Femur (tissue), 1 donor: ENCODE measurements at places on chromosomes 6 and 20.
A peak's percentile ranks its signal among the peaks of the same experiment; 100 is the strongest.

DNA sequence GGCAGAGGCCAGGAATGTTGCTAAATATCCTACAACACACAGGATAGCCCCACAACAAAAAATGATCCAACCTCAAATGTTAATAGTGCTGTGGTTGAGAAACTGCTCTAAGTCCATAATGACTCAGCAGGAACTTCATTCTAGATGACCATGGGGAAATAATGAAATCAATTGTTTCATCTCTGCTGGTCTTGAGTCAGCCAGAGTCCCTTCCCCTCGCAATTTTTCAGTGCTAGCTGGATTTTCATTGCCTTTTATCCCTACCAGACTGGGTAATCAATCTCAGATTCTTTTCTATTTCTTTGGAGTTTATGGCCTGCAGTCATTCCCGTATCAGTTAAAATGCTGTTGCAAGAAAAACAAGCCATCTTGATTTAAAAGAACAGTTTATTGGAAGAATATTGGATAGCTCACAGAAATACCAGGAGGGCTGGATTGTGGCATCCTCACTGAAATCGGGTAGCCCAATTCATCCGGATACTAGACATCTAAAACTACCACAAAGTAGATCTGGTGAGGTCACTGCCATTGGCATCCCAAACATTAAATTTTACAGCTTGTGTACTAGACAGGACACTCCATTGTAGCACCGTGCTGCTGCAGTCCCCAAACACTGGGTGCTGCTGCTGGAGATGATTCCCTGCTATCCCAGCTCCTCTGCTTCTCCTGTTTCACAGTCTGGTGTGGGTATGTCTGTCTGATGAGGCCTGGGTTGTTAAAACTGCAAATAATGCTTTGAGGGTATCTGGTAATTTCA, 30.3 kb upstream of the POPDC3 start:
- DNase-seq: no peak

- DNase-seq: no peak
Observed at GRCh38 chr6:134199848-134200606, 117.9 kb downstream of the SGK1 start.

DNA sequence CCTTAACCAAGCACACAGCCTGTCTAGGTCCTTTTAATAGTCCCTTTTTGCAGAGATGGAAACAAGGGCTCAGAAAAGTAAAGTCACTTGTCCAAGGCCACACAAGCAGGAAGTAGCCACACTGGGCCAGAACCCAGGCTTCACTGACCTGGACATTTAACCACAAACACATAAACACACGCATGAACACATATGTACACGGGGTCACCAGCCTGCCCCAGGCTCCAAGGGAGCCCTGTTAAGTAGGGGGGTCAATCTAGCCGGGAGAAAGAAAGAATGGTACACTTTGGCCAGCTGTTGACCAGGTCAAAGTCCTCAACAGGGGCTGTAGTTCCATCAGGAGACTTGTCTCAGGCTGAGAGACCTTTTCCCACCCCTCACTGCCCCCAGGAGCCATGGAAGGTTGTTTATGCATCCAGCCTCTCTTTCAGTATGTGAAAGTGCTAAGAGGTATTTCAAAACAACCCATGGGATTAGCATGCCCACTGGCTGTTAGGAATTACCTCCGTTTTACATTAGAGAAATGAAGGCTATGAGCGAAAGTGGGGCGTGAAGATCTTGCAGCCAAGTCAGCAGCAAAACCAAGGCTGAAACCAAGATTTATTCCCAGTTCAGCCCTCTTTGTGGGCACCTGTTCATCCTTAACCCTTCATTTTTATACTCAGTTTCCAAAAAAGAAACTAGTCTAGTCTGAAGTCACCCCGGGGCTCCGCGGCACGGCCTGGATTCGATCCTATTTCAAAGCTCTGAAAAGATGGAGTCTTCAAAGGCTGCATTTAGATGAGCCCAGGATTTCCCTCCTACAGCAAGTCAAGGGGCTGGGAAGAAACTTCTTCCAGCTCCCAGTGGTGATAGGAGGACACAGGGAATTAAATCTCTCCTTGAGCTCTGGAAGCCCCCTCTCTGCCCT, 9.8 kb downstream of the SDC4 start:
- DNase-seq: no peak

- no peak for DNase-seq
Observed at GRCh38 chr6:14442242-14442641, 324.7 kb downstream of the CD83 start.

GRCh38 chr6:155528982-155529453, 73.4 kb upstream of the NOX3 start:
- DNase-seq: peak; percentile 26

- no peak for DNase-seq
Observed at GRCh38 chr6:149860834-149861602, 3.1 kb downstream of the LRP11 start.

DNA sequence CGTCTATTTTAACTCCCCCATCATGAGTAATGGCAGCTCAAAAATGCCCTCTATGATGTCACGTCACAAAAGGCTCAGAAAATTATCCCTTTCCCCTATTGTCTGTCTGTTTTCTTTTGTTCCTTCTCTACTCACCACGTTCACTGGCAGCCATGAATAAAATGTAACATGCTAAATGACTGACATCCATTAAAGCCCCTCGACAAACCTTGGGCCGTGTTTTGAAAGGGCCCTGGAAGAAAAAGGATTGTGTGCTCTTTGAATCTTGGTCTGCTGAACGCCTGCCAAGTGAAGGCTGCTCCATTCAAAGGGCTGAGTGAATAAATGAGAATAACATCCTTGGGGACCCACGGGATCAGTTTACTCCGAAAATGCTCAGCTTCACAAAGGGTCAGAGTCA, 118.7 kb downstream of the RPS12 start:
- peak; percentile 48 for DNase-seq

- DNase-seq: peak; percentile 81
Observed at GRCh38 chr20:32031007-32031958, 20.8 kb upstream of the HCK start.

DNA sequence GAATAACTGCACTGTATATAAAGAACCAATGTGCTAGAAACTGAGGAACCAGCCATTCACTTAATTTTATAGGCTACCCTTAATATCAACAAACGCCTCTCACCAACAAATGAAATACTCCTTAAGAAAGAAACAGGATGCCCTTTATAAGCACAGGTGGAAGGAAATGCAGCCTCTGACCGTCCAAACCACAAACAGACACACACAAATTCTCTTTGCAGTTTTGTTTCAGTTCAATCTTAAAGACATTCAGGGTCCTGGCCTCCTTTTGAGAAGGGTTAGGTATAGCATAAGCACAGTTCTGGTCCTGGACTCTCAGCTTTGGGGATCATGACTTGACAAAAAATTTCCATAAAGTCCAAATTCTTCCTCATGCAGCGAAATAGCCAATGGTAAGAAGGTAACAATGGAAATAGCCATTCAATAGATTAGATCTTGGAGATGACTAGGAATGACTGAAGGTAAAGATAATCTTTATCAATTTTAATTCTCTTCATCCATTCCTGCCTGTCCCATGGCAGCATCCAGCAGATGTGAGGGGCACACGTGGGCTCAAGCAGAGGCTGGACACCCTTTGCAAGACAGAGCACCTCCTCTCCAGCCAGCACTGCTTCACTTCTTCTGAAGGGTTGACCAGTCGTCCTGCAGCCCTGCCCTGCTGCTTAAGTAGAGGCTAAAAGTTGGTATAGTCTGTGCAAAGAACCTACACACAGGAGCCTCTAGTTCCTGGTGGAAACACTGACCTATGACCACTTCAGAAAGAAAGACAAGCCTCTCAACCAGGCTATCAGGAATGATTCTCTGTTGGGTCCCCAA, 123.9 kb downstream of the CD83 start:
- DNase-seq: no peak

DNA sequence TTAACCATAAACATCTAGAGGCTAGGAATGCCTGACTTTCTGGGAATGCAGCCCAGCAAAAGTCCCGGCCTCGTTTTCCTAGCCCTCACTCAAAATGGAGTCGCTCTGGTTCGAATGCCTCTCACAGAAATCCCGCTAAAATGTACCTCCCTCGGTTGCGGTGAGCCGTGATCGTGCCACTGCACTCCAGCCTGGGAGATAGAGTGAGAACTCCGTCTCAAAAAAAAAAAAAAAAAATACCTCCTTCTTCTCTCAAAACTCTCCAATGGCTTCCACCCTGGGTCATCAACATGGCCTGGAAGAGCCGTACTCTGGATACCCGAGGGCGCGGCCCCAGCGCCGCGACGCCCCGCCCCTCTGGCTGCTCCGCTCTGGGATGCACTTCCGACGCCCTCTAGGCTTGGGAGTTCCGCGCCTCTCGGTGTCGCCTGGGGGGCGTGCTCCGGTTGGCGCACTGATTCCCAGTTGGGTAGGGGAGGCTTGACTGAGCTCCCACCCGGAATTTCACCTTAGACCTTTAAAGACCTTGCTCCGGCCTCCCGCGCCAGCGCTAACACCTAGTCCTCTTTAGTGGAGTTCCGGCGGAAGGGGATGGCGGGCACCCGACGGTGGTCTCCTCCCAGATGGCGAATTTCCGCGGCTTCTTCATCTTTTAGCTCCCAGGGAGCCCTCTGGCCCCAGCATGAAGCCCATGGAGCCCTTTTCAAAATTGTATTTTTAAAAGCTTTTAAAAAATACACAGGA, 12.3 kb downstream of the HMGN4 start:
- DNase-seq: peak; percentile 80

DNA sequence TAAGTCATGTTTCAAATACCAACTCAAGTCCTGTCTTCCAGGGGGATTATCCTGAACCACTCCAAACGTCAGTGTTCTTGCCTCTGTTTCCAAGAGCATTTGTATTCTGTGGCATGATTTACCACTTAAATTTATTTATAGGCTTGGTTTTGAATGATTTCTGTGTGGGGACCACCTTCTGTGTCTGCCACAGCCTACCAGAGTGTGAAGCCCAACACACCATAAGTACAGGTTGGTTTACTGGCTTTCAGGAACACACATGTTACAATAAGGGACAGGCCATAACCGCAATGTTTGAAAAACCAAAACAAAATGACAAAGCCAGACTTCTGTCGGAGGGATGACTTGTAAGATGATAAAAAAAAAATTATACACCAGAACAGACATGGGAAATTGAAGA, 56.5 kb upstream of the MAP3K7 start:
- peak; percentile 22 for DNase-seq

DNA sequence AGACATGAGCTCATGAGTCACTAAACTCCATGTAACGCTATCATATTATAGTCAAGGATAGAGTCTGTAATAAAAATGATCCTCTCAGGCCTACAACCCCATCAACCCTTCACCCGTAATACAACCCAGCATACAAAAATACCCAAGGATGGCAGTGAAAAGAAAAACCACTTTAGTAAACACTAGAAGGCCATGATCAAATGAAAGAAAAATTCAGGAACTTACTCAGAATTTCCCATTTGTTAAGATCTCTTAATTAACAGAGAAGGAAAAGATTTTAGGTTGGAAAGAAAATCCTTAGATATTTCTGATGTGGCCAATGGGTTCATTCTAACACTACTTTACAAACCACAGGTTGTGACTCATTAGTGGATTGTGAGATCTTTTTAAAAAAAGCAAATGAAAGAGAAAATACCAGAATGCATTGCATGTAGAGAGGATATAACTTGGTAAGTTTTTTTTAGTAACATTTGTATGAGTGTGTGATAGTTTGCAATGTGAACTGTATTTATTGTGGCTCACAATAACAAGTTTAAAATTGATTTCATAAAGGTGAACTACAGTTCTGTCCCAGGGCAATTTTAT, 8.0 kb upstream of the UBE2J1 start:
- no peak for DNase-seq

DNA sequence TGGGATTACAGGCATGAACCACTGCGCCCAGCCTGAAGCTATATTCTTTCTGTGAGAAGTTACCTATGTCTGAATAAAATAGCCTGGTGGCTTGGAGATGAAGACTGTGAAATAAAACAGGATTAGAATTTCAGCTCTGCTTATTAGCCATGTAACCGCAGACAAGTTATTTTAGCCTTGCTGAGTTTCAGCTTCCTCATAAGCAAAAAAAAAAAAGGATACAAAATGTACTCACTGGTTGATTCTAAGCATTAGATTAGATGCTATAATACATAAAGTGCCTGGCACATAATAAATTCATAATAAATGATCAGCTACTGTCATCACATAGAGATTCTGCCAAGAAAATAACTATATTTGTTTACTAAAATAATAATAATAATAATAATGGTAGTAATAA, 98.8 kb downstream of the EPB41L2 start:
- no peak for DNase-seq

- DNase-seq: no peak
Observed at GRCh38 chr6:149150801-149151398, 166.6 kb upstream of the TAB2 start.

DNA sequence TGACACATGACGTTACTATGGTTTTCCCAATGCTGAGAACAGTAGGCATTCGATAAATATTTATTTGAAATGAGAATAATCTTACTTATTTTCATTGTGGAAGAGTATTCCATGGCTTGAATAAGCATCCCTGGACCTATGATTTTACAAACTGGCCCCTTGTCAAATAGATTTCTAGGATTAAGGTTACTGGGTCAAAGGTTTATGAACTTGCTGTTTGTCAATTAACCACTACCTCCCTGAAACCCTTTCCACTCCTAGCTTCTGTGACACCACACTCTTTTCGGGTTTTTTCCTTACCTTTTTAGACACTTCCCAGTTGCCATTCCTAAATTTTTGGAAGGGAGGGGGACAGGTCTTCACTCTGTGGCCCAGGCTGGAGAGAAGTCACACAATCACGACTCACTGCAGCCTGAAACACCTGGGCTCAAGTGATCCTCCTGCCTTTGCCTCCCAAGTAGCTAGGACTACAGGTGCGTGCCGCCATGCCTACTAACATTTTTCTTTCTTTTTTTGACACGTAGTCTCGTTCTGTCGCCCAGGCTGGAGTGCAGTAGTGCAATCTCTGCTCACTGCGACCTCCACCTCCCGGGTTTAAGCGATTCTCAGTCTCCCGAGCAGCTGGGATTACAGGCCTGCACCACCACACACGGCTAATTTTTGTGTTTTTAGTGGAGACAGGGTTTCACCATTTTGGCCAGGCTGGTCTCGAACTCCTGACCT, 5.1 kb upstream of the SRSF6 start:
- DNase-seq: no peak

DNA sequence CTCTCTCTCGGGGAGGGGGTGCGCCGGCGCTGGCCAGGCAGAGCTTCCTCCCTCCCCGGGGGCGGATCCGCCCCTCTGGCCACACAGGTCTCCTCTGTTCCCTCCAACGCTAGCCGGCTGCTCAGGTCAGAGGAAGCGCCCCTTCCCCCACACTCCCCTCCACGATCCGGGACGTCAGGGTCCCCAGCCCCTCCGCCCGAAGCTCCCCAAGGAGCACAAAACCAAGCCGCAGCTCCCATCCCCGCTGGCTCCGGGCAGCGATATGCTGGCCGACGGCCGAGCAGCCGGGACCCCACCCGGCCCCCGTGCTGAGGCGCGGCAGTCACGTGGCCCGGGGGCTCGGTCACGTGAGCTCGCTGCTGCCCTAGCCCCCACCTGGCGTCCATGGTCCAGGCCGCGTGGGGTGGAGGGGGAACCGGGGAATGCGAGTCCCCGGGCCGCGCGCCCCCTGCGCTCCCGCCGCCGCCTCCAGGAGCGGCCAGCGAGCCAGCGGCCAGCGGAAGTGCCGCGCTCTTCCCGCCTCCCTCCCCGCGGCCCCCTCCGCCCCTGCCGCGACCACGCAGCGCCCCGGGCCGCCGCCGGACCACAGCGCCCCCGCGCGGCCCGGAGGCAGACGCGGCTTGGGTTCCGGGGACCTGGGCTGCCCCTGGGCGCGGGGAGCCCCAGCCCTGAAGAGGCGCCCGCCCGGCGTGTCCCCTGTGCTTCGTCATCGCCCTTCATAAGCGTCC, at the start of gene SLC35B2:
SLC35B2 (minus strand) TSS at position 504 of the 728 bp plus-strand sequence; CDS start at position 386, 118 bp downstream.
- peak; percentile 88 for DNase-seq

- no peak for DNase-seq
Observed at GRCh38 chr6:139920776-139921100, 546.3 kb upstream of the CITED2 start.
